ENCODE measurements at places on chromosomes 4 and X. TPM values are rescaled to one million over a fixed set of nuclear protein-coding genes. Genes with fewer than 3 reads are reported as not detected.

- DNase-seq, result no peak
Observed at GRCh38 chrX:292900-293897, 12.0 kb downstream of the PLCXD1 start.

DNA sequence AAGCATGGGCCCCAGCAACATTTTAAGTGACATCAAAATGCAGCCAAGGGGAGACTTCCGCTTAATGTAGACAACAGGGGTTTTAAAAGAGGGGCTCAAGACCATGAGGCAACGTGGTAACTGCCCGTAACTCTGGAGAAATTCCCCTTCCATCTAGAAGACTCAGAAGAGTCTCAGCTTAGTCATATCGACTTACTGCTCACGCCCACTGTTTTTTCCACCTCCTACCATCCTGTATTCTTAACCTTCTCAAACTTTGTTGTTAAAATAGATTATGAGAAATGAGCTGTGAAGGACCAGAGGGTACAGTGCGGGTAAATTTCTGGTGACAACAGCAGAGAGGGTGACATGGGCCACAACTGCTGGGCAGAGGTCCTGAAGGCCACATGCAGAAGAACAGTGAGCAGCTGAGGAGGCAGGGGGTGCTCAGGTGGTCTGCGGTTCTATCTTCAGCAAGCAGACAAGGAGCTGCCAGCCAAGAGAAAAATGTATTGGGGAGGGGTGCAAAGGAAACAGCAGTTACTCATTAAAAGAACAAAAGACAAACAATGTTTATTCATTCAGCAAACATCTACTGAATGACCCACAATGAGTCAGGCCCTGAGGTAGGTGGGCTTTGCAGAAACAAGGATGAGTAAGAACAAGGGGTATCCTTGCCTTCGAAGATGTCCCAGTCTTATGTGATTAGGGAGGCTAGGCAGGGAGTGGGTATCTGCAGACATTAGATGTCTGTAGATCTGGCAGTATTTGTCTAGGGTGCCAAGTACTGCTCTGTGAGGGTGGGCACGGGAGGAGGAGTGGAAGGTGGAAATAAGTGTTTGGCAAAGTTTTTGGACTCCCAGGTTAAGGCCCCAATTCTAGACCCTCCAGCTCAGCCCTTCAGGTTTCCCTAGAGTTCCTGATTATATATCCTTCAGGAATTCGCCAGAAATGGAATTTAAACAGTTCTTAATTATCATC, 175.3 kb downstream of the TSPAN5 start:
- DNase-seq, result no peak

GRCh38 chr4:59570860-59571476, 1629.2 kb upstream of the ADGRL3 start:
- peak; percentile 40 for DNase-seq

GRCh38 chr4:5719350-5720055, 8.5 kb downstream of the EVC start:
- no peak for DNase-seq

The MTTP gene
- 0.77 TPM for total RNA-seq

Data from OCI-LY7 (cell line).